GM04503 (cell line): ENCODE measurements at places on chromosomes 3 and 15.

- DNase-seq, result no peak
Measured at GRCh38 chr15:76310475-76311099, 682 bp downstream of the ETFA start.

DNA sequence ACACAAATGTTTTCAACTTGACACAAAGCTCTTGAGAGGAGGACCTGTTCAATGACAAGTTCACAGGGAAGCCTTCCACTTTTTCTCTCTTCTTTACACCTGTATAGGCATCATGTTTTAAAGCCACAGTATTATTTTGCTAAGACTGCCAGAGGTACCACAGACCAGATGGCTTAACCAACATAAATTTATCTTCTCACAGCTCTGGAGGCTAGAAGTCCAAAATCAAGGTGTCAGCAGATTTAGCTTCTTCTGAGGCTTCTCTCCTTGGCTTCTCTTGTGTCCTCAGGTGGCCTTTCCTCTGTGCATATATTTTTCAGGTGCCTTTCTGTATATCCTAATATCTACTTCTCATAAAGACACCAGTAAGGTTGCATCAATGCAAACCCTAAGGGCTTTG lies 435.2 kb upstream of the GBE1 start:
- no peak for DNase-seq

DNA sequence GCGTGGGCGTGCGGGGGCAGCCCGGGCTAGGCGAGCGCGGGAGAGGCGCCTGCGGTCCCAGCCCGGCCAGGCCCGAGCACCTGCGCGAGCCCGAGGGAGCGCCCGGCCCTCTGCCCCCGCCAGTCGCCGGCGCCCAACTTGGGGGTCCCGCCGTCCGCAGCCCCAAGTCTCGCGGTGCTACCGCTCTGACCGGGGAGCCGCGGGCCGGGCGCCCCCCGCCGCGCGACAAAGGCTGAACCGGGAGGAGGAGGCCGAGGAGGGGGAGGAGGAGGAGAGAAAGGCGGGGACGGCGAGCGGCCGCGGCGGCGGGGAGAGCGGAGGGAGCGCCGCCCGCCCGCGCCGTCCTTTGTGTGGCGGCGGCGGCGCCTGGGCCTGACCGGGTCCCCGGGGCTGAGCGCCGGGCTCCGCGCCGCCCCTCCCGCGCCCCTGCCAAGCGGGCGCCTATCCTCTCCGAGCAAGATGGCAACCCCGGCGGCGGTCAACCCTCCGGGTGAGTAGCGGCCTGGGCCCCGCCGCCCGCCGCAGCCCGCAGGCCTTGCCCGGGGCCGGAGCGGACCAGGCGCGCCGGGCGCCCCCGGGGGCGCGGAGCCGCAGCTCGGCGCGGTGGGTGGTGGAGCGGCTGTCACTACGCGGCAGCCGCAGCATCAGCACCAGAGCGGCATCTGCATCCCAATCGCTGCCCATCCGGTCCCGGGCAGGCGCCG lies at the start of gene ARNT2:
Gene ARNT2, plus strand, starts transcription at position 326 of the 704 bp plus-strand sequence. Its CDS starts 134 bp downstream, at position 460.
- no peak for DNase-seq

GRCh38 chr3:34362910-34363309 lies 564.5 kb downstream of the PDCD6IP start:
- no peak for DNase-seq
